AG08395 (cell line): ENCODE measurements at places on chromosomes 13 and 19.

- DNase-seq: no peak
Measured at GRCh38 chr13:29065142-29065541, 245.0 kb downstream of the MTUS2 start.

DNA sequence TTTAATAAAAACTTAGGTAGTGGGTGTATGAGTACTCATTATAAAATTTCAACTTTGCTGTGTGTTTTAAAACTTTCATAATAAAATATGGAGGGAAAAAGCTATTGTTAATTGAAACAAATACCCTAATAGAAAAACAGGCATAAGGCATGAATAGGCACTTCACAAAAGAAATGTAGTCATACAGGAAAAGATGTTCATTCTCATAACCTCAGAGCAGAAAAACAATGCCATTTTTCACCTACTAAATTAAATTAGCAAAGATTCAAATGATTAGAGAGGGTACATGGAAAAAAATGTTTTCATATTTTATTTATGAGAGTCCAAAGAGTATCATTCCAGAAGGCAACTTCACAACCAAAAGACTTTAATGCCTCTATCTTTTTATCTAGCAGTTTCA, 20.6 kb upstream of the ELF1 start:
- no peak for DNase-seq

- no peak for DNase-seq
Measured at GRCh38 chr13:48726711-48727110, 73.0 kb downstream of the CYSLTR2 start.

GRCh38 chr13:75325711-75326110, 156.3 kb downstream of the TBC1D4 start:
- DNase-seq: no peak

DNA sequence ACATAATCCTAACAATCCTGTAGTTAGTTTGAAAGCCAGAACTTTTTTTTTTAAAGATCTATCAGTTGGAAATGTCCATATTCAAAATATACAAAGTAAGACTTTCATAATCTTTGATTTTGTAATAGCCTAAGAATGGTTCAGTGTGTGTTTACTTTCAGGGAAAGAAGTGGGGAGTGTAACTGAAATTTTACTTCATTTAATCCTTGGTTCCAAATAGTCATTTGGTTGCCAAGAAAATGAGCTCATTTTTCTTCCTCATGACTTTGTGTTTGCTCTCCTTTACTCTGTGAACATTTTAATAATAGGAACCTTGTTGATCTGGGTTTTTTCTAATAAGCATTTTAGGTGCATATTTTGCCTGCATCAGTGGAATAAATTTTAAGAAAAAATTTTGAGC, 278.8 kb downstream of the SLITRK6 start:
- DNase-seq: no peak

DNA sequence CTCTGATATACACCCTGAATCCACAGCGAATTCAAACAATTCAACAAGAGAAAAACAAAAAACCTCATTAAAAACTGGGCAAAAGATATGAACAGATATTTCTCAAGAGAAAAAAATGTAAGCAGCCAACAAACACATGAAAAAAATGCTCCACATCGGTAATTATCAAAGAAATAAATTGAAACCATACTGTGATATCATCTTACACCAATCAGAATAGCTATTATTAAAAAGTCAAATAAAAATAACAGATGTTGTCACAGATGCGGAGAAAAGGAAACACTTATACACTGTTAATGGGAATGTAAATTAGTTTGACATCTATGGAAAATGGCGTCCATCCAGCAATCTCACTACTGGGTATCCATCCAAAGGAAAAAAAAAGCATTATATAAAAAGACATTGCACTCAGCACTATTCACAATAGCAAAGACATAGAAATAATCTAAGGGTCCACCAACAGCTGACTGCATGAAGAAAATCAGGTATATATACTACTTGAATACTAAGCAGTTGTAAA, 1495.0 kb upstream of the PCDH20 start:
- no peak for DNase-seq
